ENCODE measurements at places on chromosomes 11 and 22. TPM values are rescaled to one million over a fixed set of nuclear protein-coding genes. Genes with fewer than 3 reads are reported as not detected.
A peak's percentile ranks its signal among the peaks of the same experiment; 100 is the strongest.

- DNase-seq, result no peak
Observed at GRCh38 chr22:28884747-28885350, 1.5 kb downstream of the ZNRF3 start.

GRCh38 chr11:71129624-71130023 is 122.8 kb downstream of the SHANK2 start:
- no peak for DNase-seq

DNA sequence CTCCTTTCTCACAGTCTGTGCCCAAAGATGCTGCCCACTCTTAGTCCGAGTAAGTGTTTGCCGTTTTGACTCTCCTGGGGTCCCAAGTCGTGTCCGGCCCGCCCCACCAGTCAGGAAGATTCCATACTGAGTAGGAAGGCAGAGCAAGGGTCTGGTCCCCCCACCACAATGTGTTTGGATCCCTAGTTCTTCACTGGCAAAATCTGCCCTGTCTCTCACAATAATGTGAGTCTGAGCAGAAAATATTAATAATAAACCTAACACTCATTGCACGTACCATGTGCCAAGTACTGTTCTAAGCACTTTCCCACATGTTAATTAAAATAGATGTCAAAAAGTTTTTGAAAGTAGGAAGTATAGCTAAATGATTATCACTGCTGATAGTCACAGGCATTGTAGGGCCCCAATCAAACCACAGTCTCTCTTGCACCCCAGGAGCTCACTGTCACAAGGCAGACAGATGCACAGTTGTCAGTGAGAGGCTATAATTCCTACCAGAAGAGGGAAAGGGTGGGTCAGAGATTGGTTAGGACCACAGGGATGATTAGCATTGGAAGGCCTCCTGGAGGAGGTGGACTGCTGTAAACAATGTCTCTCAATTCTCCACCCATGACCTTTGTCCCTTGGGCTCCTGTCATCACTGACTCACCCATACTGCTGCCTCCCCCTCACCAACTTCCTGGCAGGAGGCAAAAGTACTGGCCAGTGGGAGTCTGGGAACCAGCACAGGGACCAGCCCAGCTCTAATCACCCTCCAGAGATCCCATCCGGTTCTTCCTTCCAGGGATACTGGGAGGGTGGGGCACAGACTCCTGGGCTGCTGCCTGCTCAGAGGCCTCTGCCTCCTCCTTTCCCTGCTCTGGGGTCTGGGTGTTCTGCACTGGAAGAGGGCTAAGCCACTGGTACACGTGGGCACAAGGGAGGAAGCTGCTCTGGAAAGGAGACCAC is 1.0 kb upstream of the POLD4 start:
- no peak for DNase-seq

GRCh38 chr11:123473941-123474677 is 44.0 kb downstream of the GRAMD1B start:
- no peak for DNase-seq

PARVA gene
- 0.81 TPM for total RNA-seq

- DNase-seq, result peak; percentile 94
Observed at GRCh38 chr11:66421492-66422205, 814 bp downstream of the NPAS4 start.

- DNase-seq, result peak; percentile 76
Observed at GRCh38 chr11:2092956-2093412, 46.2 kb downstream of the IGF2 start.

RNF141 gene
- total RNA-seq, result 14.5 TPM

C22orf15 gene
- 5.6 TPM for total RNA-seq

DNA sequence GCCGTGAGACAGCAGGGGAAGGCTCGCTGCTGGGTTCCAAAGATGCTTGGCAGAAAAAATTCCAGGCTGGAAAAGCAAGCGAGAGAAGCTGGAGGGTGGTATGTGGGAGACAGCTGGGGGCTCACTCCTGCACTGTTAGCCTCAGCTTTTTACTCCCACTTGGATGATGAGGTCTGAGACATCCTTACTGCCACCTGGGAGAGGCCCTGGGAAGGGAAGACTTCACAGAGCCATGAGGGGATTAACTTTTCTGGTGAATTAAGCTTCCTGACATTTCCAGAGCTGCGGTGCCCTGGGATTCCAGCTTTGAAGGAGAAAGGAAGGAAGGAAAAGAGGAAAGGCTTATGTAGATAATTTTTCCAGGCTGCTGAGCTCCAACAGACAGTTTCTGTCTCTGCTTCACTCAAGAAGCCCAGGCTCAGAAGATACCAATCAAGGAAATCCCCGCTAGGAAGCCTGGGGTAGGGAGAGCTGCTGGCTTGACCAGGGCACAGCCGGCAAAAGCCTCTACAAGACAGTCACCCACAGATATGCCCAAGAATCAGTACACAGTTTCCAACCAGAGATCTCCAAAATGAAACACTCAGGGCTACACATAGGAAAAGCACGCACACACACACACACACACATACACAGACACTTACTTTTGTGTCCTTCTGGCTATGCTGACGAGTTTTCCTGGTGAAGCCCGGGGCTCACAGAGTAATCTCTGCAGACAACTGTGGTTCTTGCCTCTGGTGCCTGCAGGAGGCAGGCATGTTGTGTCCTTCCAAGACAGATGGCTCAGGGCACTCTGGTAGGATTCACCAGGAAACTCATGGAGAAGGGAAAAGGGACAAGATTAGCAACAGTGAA is 907 bp downstream of the MCHR1 start:
- DNase-seq, result no peak

DNA sequence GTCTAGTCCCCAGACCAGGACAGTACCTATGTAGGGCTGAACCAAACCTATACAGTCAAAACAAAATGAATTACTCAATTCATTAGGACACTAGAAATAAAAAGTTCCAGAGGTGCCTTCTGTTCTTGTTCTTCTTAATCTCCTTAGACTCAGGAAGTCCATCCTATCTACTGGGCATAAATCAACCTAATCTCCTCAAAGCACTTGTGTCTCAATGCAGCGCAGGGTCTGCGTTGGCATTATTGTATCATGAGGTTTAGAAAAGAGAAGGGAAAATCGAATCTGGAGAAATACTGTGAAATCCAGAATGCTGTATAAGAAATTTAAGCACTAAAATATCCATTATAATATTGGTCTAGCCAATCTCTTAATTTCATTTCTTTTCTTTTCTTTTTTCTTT is 2.4 kb upstream of the OR10V1 start:
- no peak for DNase-seq

DNA sequence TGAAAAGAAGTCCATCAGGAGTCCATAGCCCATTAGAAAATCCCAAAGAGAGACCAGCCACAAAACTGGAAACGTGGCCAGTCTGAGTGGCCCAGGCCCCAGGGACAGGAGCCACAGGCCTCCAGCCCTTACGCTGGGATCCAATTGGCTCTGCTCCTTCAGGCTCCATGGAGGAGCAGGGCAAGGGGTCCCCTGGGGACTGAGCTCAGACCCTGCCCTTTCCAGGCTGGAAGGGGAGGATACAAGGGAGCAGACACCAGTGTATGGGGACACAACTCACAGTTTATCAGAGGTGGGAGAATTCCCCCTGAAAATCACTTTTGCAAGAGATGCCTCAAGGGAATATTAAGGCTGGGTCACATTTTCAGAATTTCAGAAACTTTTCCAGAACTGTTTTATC is 227.5 kb downstream of the NTM start:
- DNase-seq, result no peak

- DNase-seq, result no peak
Observed at GRCh38 chr11:75383246-75383645, 16.1 kb upstream of the RPS3 start.

SEPTIN3 gene
- 0.16 TPM for total RNA-seq

INSC gene
- total RNA-seq, result not detected

- DNase-seq, result peak; percentile 25
Observed at GRCh38 chr22:24189249-24190158, 8.2 kb downstream of the SUSD2 start.

GRAMD1B gene
- 10.0 TPM for total RNA-seq

DNA sequence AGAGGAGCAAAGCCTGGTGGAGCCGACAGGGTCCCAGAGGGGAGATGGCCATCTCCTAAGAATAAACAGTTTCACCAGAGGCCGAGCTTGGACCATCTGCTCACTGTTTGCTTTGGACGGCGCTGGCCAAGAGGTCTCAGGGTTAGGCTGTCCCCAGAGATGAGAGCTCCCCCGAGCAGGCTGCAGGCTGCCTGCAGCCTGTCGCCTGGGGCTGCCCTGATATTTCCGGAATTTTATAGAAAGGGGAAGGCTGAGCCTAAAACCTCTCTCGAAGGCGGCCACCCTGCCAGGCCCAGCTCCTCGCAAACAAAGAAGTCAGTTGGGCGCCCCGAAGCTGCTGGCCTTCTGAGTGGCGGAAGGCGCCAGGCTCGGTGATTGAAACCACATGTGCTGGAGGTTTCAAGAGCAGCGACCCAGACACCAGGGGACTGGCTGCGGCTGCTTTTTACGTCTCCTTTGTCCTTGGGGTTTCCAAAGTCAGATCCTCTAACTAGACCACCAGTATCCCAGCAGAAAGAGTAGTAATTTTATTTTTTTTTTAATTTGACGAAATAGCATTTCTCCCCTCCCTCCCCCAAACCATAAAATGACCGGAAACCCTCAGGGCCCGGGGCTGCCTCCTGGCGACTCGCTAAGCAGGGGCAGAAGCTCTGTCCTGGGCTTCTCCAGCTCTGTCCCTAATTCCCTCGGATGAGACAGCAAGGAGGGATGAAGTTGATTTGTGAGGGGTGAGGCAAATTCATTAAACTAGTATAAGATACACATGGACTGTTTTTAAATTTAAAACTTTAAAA is 57.4 kb downstream of the CLMP start:
- no peak for DNase-seq
